ENCODE measurements at places on chromosomes 16 and 17.

DNA sequence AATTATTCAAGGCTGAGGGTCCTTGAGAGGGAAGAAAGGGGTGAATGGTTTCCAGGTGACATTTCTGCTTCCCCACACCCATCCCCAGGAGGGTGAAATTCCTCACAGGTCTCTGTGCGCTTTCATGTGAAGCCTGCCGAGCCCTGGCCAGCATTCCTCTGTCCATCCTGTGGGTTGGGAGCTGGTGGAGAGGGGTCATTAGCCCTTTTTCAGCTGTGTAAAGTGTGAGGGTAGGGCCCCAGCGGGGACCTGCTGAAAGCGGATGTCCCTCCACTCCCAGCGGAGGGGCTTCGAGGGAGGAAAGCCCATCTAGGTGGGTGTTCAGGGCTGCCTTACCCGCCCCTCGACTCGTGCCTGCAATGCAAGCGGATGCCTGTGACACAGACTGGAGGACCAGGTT, 53.3 kb upstream of the DLX4 start:
- H3K4me1 ChIP-seq, result peaks cover under 1% of the 10 kb centered on the region
- H3K4me3 ChIP-seq, result no peak overlapping the region
- peaks cover 46% of the 10 kb centered on the region for H3K27me3 ChIP-seq
- DNase-seq, result no peak
- no peaks in the 10 kb centered on the region for H3K36me3 ChIP-seq
- no peak overlapping the region for H3K27ac ChIP-seq

DNA sequence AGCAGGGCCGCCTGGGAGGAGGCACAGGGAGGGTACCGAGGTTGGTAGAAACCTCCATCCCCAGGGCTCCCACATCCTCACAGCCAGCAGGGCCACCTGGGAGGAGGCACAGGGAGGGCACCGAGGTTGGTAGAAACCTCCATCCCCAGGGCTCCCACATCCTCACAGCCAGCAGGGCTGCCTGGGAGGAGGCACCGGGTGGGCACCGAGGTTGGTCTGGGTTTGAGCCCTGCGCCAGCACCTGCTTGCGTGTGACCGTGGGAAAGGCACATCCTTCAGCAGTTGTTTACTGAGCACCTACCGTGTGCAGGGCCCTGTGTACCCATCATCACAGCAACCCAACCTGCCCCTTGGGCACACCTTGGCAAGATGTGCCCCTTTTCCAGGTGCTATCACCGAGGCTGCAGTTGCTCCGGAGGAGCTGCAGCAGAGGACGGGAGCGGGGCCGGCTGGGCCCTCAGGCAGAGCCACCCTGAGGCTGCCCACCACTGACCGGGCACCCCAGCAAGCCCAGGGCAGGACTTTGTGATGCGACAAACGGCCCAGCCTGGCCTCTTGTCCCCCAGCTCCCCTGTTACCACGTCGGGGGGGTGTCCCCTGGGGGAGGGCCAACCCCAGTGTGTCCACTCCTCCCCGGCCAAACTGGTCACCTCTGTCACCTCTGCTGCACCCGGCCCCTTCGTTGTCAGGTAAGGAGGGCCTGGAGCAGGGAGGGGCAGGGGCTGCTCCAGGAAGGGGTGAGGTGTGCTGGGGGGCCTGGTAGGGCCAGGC, 22.1 kb upstream of the OSGIN1 start:
- H3K27ac ChIP-seq, result no peak overlapping the region
- H3K27me3 ChIP-seq, result no peaks in the 10 kb centered on the region
- peaks cover 5% of the 10 kb centered on the region for H3K36me3 ChIP-seq
- peaks cover 5% of the 10 kb centered on the region for H3K4me1 ChIP-seq
- H3K4me3 ChIP-seq, result no peak overlapping the region
- no peak for DNase-seq

DNA sequence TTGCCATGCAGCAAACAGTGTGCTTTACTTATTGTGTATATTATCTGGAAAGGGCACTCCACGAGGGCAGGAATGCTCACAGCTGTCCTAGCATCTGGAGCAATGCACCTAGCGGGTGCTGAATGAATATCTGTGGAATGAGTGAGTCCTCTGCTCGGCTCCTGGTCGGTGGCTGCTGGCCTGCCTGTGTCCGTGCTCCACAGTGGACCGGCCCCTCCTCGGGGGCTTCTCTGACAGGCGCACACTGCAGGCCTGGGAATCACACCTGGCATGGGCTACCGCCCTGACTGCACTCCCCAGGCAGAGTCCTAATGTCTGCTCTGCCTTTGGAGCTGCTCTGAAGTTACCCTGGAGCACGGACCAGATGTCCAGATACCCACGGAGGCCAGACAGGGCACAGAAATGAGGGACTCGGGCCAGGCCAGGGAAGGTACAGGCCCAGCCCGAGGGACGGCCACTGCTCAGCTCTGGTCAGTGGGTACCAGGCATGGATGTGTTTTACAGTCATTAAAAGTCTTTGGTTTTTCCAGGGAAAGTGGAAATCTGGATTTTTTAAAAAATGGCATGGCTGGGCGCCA, 21.1 kb upstream of the AKTIP start:
- no peaks in the 10 kb centered on the region for H3K36me3 ChIP-seq
- no peak for DNase-seq
- peaks cover 28% of the 10 kb centered on the region for H3K4me1 ChIP-seq
- H3K27ac ChIP-seq, result no peak overlapping the region
- no peak overlapping the region for H3K4me3 ChIP-seq

DNA sequence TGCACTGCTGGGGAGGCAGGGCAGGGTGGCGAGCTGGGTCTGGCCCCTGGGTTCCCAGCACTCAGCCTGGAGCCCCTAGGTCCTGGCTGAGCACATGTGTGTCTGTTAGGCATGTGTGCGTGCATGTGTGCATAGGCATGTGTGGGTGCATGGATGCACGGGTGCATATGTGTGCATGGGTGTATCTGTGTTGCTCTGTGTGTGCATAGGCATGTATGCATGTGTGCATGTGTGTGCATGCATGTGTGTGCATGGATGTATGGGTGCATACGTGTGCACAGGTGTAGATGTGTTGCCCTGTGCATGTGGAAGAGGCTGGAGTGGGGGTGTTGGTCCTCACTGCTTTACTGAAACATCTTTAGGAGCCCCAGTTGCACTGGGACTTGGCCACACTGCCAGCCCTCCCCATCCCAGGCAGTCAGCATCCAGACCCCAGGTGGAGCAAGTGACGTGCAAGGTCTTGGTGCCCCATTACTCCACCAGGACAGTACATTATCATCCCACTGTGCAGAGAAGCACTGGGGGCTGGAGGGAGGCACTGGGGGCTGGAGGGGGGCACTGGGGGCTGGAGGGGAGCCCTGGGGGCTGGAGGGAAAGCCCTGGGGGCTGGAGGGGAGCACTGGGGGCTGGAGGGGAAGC, 10.4 kb upstream of the DPEP1 start:
- H3K36me3 ChIP-seq, result no peaks in the 10 kb centered on the region
- no peak overlapping the region for H3K4me3 ChIP-seq
- peaks cover 8% of the 10 kb centered on the region for H3K4me1 ChIP-seq
- DNase-seq, result no peak
- H3K27me3 ChIP-seq, result peaks cover 5% of the 10 kb centered on the region

DNA sequence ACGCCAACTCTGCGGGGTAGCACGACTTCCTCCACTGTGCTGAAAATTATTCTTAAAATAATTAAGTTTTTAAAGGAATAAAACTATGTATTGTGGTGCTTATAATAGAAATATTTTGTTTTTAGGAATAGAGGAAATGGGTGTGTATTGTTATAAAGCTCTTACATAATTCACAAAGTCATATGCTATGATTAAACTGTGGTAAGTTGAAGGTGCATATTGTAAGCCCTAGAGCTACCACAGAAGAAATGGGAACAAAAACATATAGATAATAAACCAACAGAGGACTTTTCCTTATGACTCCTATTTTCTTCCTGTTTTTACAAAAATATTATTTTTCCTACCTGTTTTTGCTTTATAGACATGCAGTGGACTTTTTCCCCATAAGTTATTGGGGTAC, 4.3 kb upstream of the SLFN11 start:
- no peak for DNase-seq
- H3K4me1 ChIP-seq, result peaks cover 46% of the 10 kb centered on the region
- H3K27ac ChIP-seq, result no peak overlapping the region
- H3K36me3 ChIP-seq, result peaks cover 10% of the 10 kb centered on the region

GRCh38 chr17:4566785-4567184, 6.4 kb upstream of the GGT6 start:
- no peak overlapping the region for H3K27ac ChIP-seq
- no peak overlapping the region for H3K4me3 ChIP-seq
- H3K4me1 ChIP-seq, result peaks cover 16% of the 10 kb centered on the region
- H3K36me3 ChIP-seq, result no peaks in the 10 kb centered on the region
- no peak for DNase-seq

GRCh38 chr17:64635647-64636305, 26.3 kb downstream of the SMURF2 start:
- H3K36me3 ChIP-seq, result peaks cover 9% of the 10 kb centered on the region
- H3K27ac ChIP-seq, result peak overlapping the region; percentile 59
- peaks cover 43% of the 10 kb centered on the region for H3K4me1 ChIP-seq
- no peak for DNase-seq
- no peaks in the 10 kb centered on the region for H3K27me3 ChIP-seq

DNA sequence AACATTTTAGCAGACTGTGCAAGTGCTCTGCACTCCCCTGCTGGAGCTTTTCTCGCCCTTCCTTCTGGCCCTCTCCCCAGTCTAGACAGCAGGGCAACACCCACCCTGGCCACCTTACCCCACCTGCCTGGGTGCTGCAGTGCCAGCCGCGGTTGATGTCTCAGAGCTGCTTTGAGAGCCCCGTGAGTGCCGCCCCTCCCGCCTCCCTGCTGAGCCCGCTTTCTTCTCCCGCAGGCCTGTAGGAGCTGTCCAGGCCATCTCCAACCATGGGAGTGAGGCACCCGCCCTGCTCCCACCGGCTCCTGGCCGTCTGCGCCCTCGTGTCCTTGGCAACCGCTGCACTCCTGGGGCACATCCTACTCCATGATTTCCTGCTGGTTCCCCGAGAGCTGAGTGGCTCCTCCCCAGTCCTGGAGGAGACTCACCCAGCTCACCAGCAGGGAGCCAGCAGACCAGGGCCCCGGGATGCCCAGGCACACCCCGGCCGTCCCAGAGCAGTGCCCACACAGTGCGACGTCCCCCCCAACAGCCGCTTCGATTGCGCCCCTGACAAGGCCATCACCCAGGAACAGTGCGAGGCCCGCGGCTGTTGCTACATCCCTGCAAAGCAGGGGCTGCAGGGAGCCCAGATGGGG, 3.1 kb downstream of the GAA start:
- no peak overlapping the region for H3K4me3 ChIP-seq
- peaks cover 5% of the 10 kb centered on the region for H3K36me3 ChIP-seq
- H3K27me3 ChIP-seq, result no peaks in the 10 kb centered on the region
- no peak overlapping the region for H3K27ac ChIP-seq
- H3K4me1 ChIP-seq, result peaks cover 23% of the 10 kb centered on the region
- DNase-seq, result no peak

DNA sequence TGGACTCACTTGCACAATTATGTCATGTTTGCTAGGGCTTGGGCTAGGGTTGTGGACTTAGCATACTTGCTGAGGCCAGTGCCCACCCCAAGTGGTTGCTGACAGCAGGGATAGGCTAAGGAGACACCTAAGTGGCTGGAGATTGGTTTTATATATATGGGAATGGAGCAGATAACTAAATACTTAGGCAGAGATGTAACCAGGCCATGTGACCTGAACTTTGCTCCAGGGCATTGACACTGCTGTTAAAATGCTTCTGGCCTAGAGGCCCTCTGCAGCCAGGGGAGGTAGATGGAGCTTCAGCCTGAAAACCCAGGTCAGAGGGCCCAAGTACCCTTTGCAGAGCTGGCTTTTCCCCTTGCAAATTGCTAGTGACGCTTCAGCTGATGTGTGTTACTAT, 1.4 kb upstream of the ITGB3 start:
- H3K27ac ChIP-seq, result no peak overlapping the region
- H3K4me3 ChIP-seq, result peak overlapping the region; percentile 55
- peaks cover 12% of the 10 kb centered on the region for H3K4me1 ChIP-seq
- DNase-seq, result no peak
- H3K27me3 ChIP-seq, result no peaks in the 10 kb centered on the region

GRCh38 chr16:24906199-24906808, 60.5 kb downstream of the SLC5A11 start:
- H3K4me1 ChIP-seq, result peaks cover 3% of the 10 kb centered on the region
- H3K27ac ChIP-seq, result no peak overlapping the region
- H3K36me3 ChIP-seq, result no peaks in the 10 kb centered on the region

GRCh38 chr17:83052241-83052564, 27.2 kb upstream of the METRNL start:
- H3K36me3 ChIP-seq, result peaks cover under 1% of the 10 kb centered on the region
- H3K27me3 ChIP-seq, result no peaks in the 10 kb centered on the region
- DNase-seq, result no peak
- peaks cover 31% of the 10 kb centered on the region for H3K4me1 ChIP-seq

DNA sequence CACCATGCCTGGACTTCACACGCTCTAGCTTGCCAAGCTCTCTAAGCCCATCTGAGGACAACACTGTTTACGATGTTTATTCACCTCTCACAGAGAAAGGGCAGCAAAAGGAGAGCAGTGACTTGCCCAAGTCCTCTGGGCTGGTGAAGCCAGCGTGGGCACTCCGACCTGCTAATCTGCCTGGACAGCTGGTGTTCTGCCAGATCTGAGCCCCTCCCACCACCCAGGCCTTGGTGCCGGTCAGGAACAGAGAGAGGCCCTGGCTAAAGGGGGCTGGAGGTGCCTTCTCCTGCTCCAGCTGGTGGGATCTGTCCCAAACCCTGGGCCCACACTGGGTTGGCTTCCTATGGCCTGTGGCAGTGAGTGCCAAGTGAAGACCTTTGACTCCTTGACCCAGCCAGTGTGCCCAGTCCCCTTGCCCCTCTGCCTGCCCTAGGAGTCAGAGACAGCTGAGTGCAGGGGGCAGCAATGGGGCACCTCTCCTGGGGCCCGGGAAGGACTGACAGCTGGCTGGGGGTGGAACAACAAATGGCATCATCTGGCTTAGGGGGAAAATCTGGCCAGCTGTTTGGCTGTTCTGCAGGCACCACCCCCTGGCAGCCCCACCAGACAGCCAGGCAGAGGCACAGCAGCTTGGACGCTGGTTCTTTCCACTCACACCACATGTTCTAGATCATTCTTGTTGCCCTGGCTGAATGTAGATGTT, 1.8 kb upstream of the SLC4A1 start:
- DNase-seq, result no peak
- no peak overlapping the region for H3K27ac ChIP-seq
- H3K36me3 ChIP-seq, result no peaks in the 10 kb centered on the region
- peaks cover 16% of the 10 kb centered on the region for H3K27me3 ChIP-seq

GRCh38 chr16:11635679-11636171, 32.5 kb upstream of the SNN start:
- no peak overlapping the region for H3K4me3 ChIP-seq
- peaks cover 15% of the 10 kb centered on the region for H3K4me1 ChIP-seq
- no peak for DNase-seq
- no peak overlapping the region for H3K27ac ChIP-seq
- H3K36me3 ChIP-seq, result no peaks in the 10 kb centered on the region

Data from activated B cell treated with CpG ODN at 0.5 μM for 24 hours (primary cell).